Naive thymus-derived CD8-positive, alpha-beta T cell (primary cell): ENCODE measurements at places on chromosomes 12 and 14. TPM values are rescaled to one million over a fixed set of nuclear protein-coding genes. Genes with fewer than 3 reads are reported as not detected.

The DDX51 gene
- total RNA-seq = 55.7 TPM

The TMEM30B gene
- 3.5 TPM for total RNA-seq

The METTL1 gene
- total RNA-seq = 14.6 TPM

The FAM181A gene
- total RNA-seq = not detected

The SERPINA1 gene
- not detected for total RNA-seq

The PROX2 gene
- 0.52 TPM for total RNA-seq

The FGF6 gene
- not detected for total RNA-seq

The GRIN2B gene
- total RNA-seq = not detected

The L3HYPDH gene
- 44.4 TPM for total RNA-seq

The KRT80 gene
- not detected for total RNA-seq

The CPNE6 gene
- not detected for total RNA-seq

The FAM222A gene
- 1.6 TPM for total RNA-seq
